CD4-positive, alpha-beta T cell treated with Interleukin-15 for 1 hour (primary cell): ENCODE measurements at places on chromosomes 3 and 15.

GRCh38 chr3:180926526-180926925 lies 14.1 kb downstream of the FXR1 start:
- DNase-seq = no peak

- no peak for DNase-seq
These were observed 6.8 kb upstream of the SNRK start for GRCh38 chr3:43279532-43279931.

GRCh38 chr15:62119227-62119864 lies 45.7 kb downstream of the C2CD4B start:
- DNase-seq = no peak

DNA sequence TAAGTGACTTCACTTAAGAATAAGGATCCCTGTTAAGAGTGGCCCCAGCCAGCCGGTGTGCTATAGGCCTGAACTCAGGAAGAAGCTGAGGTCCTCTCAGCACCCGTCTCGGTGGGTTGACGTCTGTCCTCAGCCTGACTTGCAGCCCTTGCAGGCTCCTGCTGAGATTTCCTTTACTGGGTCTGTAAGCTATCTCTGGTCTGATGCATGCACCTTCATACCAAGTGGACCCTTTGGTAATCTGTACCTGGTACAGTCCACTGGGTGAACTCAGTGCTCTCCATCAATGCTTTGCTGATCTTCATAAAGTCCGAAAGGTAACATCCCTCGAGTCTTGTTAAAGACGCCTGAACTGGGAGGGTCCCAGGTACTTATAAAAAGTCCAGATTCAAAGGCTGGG lies 212.0 kb upstream of the PPP2R3A start:
- DNase-seq = no peak

- DNase-seq = no peak
These were observed 1.5 kb downstream of the CMTM6 start for GRCh38 chr3:32500880-32501782.

GRCh38 chr15:55741833-55742497 lies 987 bp downstream of the PRTG start:
- DNase-seq = no peak

DNA sequence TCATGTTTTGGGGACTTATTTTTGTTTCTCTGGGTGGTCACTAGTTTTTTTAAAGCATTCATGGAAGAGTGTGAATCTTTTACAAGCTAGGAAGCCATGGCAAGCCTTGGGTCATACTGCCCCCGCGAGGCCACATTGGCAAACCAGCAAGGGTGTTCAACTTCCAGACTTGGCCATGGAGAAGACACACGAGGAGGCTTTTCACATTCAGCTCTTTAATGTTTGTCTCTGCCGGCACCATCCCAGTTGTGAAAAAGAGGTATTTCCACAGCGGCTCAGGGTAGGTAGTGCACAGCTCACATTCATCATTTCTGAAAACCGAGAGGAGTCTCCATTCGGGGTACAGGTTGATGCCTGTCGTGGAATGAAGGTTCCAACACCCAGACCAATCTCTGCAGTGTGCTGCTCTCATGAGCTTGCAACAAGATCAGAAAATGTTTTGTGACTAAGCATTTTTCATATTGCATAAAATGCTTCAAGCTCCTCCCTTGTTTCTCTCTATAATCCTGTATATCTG lies 7.7 kb downstream of the CCR5 start:
- peak; percentile 63 for DNase-seq
